ENCODE measurements at places on chromosomes 3 and 15.

DNA sequence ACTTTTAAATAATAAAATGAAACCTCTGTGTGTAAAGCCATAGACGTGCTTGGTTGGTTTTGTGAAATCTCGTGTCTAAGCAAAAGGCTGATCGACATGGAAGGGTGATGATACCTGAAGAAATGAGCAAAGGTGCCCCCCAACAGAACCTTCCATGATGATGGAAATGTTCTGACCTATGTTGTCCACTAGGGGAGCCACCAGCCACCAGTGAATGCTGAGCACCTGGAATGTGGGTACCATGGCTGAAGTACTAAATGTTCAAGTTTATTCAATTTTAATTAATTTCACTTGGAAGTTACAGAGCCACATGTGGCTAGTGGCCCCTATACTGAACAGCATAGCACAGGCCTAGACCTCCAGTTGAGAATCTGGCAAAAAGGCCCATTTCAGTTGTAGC is 158.8 kb downstream of the POLR2M start:
- no peak for DNase-seq

DNA sequence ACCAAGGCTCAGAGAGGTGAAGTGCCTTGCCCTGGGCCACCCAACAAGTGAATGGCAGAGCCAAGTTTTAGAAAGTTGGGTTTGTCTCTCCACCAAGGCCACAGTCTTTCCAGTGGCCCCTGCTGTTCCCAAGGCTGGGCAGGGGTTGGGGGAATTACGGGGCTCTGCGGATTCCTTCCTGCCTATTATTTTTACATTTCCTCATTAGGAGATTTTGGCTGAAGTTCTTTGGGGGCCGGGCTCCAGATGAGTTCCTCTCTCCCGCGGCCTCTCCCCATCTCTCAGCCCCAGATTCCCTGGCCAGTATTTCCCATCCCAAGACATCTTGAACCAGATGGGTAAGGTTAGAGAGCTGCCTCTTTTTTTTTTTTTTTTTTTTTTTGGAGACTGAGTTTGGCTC is 44.0 kb upstream of the SMAD6 start:
- no peak for DNase-seq

DNA sequence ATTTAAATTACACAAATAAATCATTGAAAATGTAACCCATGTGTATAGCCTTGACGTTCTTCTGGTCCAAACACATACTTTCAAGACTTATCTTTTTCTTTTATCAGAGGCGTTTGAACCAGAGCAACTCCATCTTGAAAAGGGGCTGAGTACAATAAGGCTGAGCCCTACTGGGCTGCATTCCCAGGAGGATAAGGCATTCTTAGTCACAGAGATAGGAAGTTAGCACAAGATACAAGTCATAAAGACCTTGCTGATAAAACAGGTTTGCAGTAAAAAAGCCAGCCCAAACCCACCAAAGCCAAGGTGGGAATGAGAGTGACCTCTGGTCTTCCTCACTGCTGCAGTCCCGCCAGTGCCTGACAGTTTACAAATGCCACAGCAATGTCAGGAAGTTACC is 101.0 kb upstream of the IGSF10 start:
- no peak for DNase-seq

DNA sequence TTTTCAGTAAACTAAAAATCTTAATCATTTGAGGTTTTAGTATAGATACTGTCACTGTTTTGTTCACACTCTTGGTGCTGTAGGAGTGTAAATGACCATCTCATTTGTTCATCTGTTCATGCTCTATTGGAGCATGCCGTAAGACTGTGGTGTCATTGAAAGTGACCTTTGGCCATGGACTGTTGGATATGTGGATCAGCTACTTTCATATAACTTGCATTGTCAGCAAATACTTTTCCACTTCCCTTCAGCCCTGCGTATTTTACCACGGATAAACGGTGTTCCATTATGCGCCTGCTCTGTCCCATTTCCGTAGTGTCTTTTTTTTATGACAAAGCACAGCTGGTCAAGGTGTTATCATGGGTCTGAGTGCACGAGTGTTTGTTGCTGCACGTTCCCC is 32.6 kb upstream of the SENP5 start:
- no peak for DNase-seq

DNA sequence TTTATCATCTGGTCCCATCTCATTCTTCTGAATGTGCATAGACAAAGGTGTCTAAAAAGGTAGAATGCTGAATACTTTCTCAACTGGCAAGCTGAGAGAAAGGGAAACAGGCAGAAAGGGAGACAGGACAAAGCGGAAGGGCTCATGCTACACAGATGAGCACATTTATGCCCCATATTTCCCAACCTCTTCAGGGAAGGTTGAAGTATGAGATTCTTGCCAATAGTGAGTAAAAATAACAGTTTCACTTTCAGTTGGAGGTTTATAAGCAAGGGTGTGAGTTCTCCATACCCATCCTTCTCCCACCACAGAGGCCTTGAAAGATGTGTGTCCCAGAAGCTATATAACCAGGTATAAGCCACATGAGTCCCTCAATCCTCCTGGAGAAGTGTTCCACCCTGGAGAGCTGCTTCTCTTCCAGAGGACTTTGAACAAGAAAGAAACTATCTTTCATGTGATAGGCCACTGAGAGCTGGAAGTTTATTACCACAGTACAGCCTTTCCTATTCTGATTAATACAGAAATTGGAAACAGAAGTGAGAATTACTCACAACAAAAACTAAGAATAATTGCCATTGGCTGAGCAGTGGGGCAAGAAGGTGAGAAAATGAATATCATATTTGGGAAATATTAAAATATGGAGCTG is 709.4 kb upstream of the NR2F2 start:
- DNase-seq, result no peak

DNA sequence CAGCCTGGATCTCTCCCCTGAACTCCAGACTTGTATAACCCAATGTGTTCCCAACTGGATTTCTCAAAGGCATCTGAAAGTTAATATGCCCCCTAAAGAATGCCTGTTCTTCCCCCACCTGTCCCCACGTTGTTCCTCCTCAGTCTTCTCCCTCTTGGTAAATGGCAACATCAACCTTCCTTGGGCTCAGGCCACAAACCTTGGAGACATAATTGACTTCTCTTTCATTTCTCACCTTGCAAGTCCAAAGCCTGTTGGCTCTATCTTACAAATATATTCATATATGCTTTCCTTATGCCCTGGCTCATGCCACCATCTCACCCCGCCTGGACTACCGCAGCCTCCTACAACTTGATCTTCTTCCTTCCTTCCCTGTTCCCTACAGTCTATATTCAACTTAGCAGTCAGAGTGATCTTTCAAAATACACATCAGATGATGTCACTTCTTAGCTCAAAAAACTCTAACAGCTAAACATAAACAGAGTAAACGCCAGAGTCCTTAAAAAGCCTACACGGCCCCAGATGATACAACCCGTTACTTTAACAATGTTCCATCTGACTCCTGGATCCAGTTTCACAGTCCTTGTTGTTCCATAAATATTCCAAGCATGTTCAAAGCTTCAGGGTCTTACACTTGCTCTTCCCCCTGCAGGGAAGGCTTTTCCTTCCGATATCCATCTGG is 66.2 kb downstream of the ETV5 start:
- DNase-seq, result no peak

- no peak for DNase-seq
These were observed 24.5 kb downstream of the IQGAP1 start for GRCh38 chr15:90412356-90413194.

DNA sequence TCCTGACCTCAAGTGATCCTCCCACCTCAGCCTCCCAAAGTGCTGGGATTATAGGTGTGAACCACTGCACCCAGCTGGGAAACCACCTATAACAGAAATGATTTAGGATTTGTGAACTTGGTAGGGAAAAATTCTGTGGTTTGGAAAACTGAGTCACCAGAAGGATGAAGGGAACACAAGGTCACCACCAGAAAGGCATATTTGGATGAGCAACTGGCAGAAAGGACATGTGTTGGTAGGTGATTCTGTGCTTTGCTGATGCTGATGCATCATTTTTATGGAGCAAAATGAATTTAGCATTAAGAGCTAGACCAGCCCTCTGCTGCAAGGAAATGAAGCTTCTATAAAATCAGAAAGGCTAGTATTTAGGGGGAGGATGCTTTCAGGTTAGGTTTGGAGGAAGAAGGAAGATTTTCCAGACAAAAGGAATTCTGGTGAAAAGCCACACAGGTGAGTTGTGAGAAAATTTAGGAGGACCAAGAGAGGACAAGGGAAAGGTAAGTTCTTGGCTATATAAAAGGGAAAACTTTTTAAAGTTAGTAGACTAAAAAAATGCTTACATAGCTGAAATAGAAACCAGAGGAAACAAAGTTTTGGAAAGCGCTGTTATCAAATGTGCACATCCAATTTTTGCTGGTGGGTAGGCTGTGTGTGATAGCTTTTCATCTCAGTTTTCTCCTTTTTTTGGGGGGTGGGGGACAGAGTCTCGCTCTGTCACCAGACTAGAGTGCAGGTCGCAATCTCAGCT is 3.6 kb downstream of the PXK start:
- DNase-seq, result no peak

DNA sequence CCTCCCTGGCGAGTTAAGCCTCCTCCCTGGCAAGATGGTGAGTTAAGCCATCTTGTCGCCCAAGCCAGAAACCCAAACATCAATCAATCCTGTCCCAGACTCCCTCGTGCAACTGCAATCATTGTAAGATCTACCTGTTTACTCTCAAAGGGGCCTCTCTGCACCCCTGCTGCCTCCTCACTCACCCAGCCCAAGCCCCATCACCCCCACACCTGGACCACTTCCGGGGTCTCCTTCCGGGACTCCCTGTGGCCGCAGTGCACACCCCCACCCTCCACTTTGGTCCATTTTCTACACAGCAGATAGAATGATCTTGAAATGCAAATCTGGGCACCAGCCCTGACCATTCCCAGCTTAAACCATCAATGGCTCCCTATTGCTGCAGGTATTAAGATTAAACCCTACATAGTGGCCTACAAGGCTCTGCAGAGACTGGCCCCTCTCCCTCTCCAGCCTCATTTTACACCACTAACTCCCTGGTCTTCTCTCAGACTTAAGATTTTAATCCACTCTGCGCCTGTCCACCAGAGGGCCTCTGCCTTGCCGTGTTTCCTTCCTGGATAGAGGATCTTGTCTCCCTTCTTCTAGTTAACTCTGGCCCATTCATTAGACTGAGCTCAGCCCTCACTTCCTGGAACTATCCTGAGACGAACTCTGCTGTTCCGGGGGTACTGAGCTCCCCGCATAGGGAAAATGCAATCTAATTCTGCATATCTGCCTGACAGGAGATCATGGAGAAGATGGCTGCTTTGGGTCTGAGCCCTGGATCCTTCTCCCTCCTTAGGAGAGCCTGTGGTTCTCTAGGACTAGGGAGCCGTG is 41.9 kb upstream of the SLC6A1 start:
- DNase-seq, result no peak

GRCh38 chr3:178567611-178568010 is 31.4 kb downstream of the KCNMB2 start:
- no peak for DNase-seq

- DNase-seq, result no peak
These were observed 22.0 kb downstream of the RBP1 start for GRCh38 chr3:139517321-139518065.

DNA sequence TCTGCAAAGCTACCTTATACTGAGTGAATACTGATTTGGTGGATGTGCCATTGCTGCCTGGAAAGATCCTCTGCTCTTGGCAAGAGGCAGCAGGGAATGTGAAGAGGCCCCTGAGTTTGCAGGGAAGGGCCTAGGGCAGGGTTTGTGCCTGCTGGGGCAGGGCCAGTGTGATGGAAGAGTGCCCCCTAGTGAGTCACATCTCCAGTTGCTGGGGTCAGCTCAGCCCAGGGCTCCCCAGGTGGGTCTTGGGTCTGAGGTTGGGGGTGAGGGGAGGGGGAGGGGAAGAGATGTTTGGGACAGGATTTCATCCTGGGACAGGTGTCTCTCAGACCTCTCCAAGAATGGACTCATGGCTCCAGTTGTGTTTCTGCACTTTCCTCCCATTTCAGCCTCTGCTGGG is 4.1 kb upstream of the AMOTL2 start:
- DNase-seq, result no peak

DNA sequence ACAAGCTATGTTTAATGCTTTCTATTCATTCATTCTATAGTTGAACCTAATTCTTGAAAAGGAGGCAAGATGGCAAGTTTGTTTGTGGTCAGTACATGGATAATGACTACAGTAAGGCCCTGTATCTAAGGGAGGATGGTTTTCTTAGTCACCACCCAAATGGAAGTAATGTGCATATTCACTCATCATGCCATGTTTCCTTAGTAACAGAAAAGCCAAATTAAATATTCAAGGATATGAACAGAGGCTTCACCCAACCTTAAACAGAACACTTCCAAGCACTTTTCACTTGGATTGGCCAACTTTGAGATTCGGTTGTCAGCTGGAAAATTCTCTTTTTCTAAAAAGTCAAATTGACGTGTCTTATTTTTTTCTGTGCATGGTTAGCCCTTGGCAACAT is 805.3 kb upstream of the LMCD1 start:
- no peak for DNase-seq

- DNase-seq, result no peak
These were observed 32.9 kb upstream of the CSPG5 start for GRCh38 chr3:47611576-47611975.

- no peak for DNase-seq
These were observed 35.7 kb downstream of the SSUH2 start for GRCh38 chr3:8608791-8609467.

DNA sequence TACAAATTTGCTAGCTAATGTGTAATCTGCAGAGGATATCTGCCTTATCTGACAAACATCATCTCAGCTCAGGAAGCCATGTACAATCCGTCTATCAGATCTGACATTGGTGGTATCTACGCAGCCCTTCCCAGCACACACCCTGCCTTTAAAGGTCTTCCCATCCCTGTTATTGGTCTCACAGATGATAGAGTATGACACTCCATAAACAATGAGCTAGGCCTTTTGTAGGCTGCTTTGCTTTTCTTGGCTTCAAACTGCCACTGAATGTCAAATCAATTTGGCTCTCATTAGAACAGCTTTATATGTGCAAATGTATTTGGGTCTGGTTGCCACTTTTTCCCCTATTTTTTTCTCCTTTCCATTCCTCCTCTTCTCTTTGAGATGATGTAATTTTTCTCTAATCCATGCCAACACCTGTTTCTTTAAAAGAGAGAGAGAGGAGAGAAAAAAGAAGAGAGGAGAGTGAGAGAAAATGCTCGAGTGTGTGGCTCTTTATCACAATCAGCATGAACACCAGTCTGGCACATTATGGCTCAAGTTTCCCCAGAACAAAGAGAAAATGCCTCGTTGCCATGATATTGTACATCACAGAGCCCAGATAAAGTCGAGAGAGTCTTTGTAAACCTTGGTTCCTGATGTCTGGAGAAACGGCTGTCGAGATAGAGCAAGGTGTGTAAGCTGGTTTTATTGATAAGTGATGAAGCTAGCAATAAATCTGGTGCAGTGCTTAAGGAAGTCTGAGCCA is 80.8 kb upstream of the DPH6 start:
- no peak for DNase-seq

- DNase-seq, result no peak
These were observed 153.4 kb downstream of the GABRG3 start for GRCh38 chr15:27124287-27124871.

GRCh38 chr3:150763841-150764483 is 993 bp upstream of the SIAH2 start:
- DNase-seq, result peak; percentile 15

- DNase-seq, result no peak
These were observed 47.7 kb downstream of the RNF111 start for GRCh38 chr15:59035201-59035600.

Data from stimulated activated CD8-positive, alpha-beta memory T cell treated with anti-CD3 and anti-CD28 coated beads, Interleukin-4, amount 100 ng/mL, for 24 hours (primary cell).